Body of pancreas (tissue), 4 donors: ENCODE measurements at places on chromosomes 16 and 17. TPM values are rescaled to one million over a fixed set of nuclear protein-coding genes. Genes with fewer than 3 reads are reported as not detected.

DNA sequence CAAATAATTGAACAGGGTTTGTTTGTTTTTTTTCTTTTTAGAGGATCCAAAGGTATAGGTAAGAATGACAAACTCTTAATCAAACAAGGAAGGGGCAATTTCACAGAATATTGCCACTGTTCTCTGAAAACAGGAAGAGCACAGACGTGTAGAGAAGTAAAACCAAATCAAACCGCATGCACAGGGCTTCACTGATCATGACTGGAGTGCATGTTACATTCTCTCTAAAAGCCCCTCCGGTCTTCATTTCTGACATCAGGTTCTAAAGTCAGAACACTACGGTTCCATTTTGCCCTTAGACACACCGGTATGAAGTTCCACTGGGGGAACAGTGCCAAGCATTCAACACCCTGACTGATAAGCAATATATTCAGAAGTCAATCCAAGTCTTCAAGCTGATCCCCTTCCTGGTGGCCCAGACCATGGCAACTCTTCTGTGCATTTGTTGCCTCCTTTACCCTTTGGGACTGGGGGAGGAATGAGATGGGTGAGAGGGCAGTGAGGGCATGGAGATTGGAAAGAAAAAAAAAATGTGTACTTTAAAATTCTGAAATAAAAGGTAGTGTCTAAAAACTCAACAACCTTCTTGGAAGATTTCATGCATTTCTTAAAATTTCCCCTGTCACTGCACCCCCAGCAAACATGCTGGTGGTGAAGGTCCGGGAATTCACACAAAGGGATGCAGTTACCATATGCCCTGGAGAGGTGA is 1.4 kb downstream of the MMD start:
- H3K36me3 ChIP-seq, result no peaks in the 10 kb centered on the region
- H3K27ac ChIP-seq, result peak overlapping the region; percentile 84
- no peaks in the 10 kb centered on the region for H3K27me3 ChIP-seq
- H3K4me3 ChIP-seq, result peak overlapping the region; percentile 71
- DNase-seq, result peak; percentile 20

DNA sequence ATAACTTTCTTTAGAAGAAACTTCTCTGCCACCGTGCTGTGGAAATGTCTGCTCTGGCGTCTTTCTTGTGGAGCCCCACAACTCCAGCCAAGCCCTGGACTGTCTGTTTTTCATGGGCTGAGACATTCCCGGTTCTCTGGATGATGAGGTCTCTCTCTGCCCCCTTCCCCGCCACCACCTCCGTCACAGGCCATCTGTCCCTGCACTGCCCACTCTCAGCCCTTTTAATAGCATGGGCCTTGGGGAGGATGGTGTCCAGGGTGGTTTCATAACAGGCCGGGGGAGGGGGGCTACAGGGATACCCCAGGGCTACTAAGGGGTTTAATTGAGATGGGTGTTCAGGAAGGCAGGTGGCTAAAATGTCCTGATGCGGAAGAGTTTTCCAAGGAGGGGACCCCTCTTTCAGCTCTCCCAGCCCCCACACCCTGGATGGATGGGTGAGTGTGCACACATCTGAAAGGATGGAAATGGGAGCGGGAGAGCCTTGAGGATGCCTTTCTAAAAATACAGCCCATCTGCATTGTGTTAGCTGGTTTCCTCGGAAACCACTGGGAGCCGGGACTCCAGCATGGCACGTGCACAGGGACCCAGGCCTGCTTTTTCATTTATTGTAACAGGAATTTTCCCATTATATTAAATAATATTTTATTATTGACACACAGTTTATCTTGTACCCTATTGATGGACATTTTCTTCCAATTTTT is 14.6 kb upstream of the NDRG4 start:
- no peak for DNase-seq
- no peaks in the 10 kb centered on the region for H3K27me3 ChIP-seq
- no peaks in the 10 kb centered on the region for H3K36me3 ChIP-seq
- no peak overlapping the region for H3K4me3 ChIP-seq

DNA sequence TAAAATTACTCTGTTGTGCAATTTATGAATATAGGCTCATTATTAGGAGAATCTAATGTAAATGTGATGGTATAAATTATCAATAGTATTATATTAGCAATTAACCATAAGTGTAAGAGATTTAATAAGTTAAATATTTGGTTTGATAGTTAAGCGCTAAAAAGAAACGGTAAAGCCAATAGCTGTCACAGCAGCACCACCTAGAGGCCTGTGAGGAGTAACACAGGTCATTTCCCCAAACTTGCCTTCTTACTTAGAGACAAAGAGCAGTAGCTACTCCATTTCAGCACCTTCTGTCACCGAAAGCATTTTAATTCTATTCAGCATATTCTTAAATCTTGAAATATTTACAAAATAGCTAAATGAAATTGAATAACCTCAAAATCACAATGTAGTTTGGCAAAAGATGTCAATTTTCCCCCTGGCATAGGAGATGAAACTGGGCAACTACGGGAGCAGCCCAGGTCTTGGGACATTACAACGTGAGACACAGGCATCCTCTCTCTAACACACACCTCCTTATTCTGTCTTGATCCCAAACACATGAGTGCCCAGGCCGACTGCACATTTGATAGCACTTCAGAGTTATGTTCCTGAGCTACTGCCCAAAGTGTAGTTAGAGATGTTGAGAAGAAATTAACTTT is 14.3 kb upstream of the DYNLRB2 start:
- H3K4me3 ChIP-seq, result no peak overlapping the region
- no peaks in the 10 kb centered on the region for H3K27me3 ChIP-seq
- peak; percentile 54 for DNase-seq
- no peak overlapping the region for H3K27ac ChIP-seq
- H3K4me1 ChIP-seq, result peaks cover 8% of the 10 kb centered on the region
- H3K36me3 ChIP-seq, result no peaks in the 10 kb centered on the region

The CDH13 gene
- total RNA-seq, result not detected

The NACA2 gene
- 1.6 TPM for total RNA-seq

DNA sequence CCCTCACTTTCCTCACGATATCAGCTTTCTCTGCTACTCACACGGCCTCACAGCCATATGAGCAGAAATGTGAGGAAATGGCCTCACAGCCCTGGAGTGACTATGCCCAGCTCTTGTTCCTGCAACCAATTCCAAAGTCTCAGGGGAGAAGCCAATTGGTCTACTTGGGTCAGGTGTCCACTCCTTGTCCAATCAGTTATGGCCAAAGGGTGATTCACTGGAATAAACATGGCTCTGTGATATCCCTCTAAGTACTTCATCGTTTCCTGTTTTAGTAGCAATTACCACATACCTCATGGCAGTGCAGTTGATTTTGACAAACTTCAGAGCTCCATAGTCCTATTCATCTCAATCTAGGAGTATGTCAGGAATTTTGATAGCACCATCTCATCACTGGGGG is 195.4 kb downstream of the KATNIP start:
- no peak overlapping the region for H3K27ac ChIP-seq
- DNase-seq, result no peak
- no peak overlapping the region for H3K4me3 ChIP-seq
- H3K36me3 ChIP-seq, result peaks cover 3% of the 10 kb centered on the region
- no peaks in the 10 kb centered on the region for H3K4me1 ChIP-seq

- peak overlapping the region; percentile 99 for H3K27ac ChIP-seq
- H3K4me1 ChIP-seq, result peaks cover 47% of the 10 kb centered on the region
- no peaks in the 10 kb centered on the region for H3K36me3 ChIP-seq
- H3K4me3 ChIP-seq, result peak overlapping the region; percentile 79
- no peaks in the 10 kb centered on the region for H3K27me3 ChIP-seq
- DNase-seq, result peak; percentile 67
These were observed 675 bp downstream of the RNF213 start for GRCh38 chr17:80261159-80261894.

DNA sequence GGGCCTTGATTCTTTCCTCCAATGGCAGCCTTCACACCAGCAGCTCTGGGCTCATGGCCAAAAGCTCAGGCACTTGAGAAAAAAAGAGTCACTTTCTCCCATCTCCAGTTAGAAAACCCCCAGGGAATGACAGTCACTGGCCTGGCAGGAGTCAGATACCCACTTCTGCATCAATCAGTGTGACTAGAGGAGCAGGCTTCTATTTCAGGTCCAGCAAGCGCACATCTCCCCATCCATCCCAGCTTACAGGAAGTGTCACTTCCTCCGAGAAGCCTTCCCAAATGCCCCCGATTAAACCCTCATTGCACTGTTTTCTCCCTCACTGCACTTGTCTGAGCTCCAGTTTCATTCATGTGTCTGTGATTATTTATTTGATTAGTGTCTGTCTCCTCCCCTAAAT is 30.4 kb upstream of the CCL1 start:
- H3K4me1 ChIP-seq, result no peaks in the 10 kb centered on the region
- no peaks in the 10 kb centered on the region for H3K36me3 ChIP-seq
- no peak overlapping the region for H3K27ac ChIP-seq
- no peaks in the 10 kb centered on the region for H3K27me3 ChIP-seq
- DNase-seq, result no peak

The ZPBP2 gene
- not detected for total RNA-seq

The TMEM106A gene
- total RNA-seq, result 6.9 TPM

GRCh38 chr17:31412511-31412910 is 21.0 kb downstream of the RAB11FIP4 start:
- no peaks in the 10 kb centered on the region for H3K4me1 ChIP-seq
- no peak for DNase-seq
- H3K27me3 ChIP-seq, result no peaks in the 10 kb centered on the region
- no peak overlapping the region for H3K4me3 ChIP-seq
- H3K36me3 ChIP-seq, result no peaks in the 10 kb centered on the region

- H3K4me1 ChIP-seq, result peaks cover under 1% of the 10 kb centered on the region
- H3K4me3 ChIP-seq, result no peak overlapping the region
- H3K27ac ChIP-seq, result no peak overlapping the region
- no peak for DNase-seq
- H3K36me3 ChIP-seq, result no peaks in the 10 kb centered on the region
These were observed 17.9 kb upstream of the TMIGD1 start for GRCh38 chr17:30351735-30352134.

The CEP131 gene
- 9.9 TPM for total RNA-seq

GRCh38 chr16:84327926-84328505 is 33.3 kb downstream of the WFDC1 start:
- no peaks in the 10 kb centered on the region for H3K36me3 ChIP-seq
- H3K4me1 ChIP-seq, result no peaks in the 10 kb centered on the region
- no peaks in the 10 kb centered on the region for H3K27me3 ChIP-seq
- no peak overlapping the region for H3K4me3 ChIP-seq
- DNase-seq, result no peak

DNA sequence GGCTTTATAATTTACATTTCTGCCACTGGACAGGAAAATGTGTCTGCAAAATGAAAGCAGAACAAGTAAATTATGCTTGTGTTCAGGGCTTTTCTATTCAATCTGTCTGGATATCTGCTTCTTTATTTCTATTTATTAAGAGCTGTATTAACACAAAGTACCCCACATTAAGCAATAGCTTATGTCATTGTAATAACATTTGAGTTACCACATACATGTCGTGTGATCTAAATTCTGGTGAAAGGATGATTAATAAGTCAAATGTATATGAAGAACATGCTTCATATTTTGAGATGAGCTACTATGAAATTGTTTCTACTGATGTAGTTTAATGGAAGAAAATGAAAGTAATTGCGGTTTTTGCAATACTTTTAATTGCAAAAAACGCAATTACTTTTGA is 238.2 kb downstream of the KCNJ2 start:
- H3K4me3 ChIP-seq, result no peak overlapping the region
- H3K36me3 ChIP-seq, result no peaks in the 10 kb centered on the region
- DNase-seq, result no peak
- H3K4me1 ChIP-seq, result peaks cover 5% of the 10 kb centered on the region
- H3K27ac ChIP-seq, result no peak overlapping the region

- no peaks in the 10 kb centered on the region for H3K36me3 ChIP-seq
- no peaks in the 10 kb centered on the region for H3K27me3 ChIP-seq
- H3K4me3 ChIP-seq, result no peak overlapping the region
- H3K4me1 ChIP-seq, result peaks cover 29% of the 10 kb centered on the region
These were observed 5.3 kb downstream of the ZNF469 start for GRCh38 chr16:88387941-88388627.

DNA sequence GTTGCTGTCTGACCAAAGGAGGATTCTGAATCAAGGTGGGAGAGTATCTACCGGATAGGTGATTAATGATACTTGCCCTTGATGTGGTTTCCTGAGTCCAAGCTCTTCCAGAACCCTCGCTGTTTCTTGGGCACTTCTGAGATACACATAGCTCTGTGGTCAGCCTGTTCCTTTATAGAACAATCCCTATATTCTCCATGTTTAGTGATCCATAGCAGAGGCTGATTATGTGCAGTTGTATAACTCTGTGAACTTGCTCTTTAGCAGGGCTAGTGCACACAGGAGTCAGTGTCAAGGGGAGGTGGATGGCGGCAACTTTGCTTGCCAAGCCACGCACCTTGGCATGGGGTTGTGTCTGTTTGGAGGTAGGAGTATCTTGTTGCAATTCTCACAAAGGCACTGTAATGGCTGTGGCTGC is 36.1 kb downstream of the ARL4D start:
- no peak for DNase-seq
- H3K27me3 ChIP-seq, result no peaks in the 10 kb centered on the region
- H3K4me1 ChIP-seq, result no peaks in the 10 kb centered on the region
- H3K27ac ChIP-seq, result no peak overlapping the region

The SOST gene
- total RNA-seq, result not detected

The SLC43A2 gene
- 22.4 TPM for total RNA-seq

DNA sequence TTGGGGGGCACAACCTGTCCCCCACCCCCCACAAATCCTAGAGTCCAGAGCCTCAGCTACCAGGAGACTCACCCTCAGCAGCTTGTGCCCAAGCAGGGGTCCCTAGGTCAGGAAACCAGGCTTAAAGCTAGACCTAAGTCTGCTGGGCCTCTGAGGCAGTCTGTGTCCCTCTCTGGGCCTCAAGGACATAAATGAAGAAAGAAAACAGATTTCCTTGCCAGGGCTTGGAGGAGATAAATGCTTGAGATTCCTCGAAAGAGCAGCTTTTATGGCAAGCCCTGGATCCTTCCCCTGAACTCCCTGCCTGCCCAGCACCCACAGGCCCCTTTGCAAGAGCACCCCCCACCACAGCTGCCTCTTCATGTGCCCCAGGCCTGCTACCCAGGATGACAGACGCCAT is 3.3 kb downstream of the SRCIN1 start:
- no peak overlapping the region for H3K4me3 ChIP-seq
- no peaks in the 10 kb centered on the region for H3K36me3 ChIP-seq
- peaks cover 29% of the 10 kb centered on the region for H3K4me1 ChIP-seq
- H3K27ac ChIP-seq, result no peak overlapping the region
- H3K27me3 ChIP-seq, result no peaks in the 10 kb centered on the region

- no peaks in the 10 kb centered on the region for H3K4me1 ChIP-seq
- DNase-seq, result no peak
- H3K4me3 ChIP-seq, result no peak overlapping the region
- H3K36me3 ChIP-seq, result peaks cover 81% of the 10 kb centered on the region
- no peaks in the 10 kb centered on the region for H3K27me3 ChIP-seq
These were observed 45.1 kb downstream of the SF3B3 start for GRCh38 chr16:70568601-70569237.

GRCh38 chr17:50064253-50065001 is 8.5 kb downstream of the ITGA3 start:
- H3K27me3 ChIP-seq, result no peaks in the 10 kb centered on the region
- H3K27ac ChIP-seq, result no peak overlapping the region
- DNase-seq, result no peak

- DNase-seq, result no peak
- peaks cover 31% of the 10 kb centered on the region for H3K4me1 ChIP-seq
- no peak overlapping the region for H3K27ac ChIP-seq
- H3K4me3 ChIP-seq, result no peak overlapping the region
These were observed 82.1 kb upstream of the CNTNAP4 start for GRCh38 chr16:76195056-76195455.
